NCI-H1092 (cell line): ENCODE measurements at places on chromosomes 5 and 9.

DNA sequence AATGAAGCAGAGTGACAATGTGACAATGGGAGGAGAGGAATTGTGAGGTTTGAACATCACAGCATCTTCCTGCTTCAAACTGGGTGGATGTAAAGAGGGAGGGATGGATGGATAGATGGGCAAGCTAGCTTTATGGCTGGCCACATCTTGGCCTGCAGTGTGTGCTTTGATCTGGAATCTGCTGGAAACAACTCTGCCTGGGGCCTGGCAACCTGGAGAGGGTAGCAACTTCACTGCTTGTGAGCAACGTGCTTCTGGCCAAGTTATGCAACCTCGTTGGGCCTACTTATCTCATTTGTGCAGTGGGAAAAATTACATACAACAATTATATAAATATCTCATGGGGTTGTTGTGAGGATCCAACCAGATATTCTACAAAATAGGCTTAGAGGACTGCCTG is 5.3 kb downstream of the IL9 start:
- DNase-seq, result no peak

DNA sequence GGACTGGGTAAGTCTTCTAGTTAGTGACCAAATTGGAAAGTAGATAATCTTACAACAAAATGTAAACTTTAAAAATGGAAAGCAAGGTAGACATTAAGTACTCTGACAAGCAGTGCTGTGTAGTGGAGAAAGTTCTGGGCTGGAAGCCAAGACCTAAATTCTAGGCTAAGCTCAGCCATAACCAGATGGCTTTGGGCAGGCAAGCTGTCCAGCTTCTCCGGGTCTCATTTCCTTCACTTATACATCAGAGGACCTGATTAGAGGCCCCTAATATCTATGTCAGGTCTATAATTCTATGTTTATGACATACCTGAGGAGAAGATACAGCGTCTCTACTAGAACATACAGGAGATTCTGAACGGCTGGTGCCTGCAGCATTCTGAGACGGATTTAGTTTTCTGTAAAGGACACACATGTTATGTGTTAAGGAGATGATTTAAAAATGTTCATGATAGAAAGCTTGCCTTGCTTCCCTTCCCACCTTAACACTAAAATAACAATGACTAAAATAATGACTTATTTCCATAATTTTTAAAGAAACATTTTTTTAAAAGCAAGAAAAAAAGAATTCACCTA is 61.2 kb downstream of the ELL2 start:
- DNase-seq, result peak; percentile 22

- no peak for DNase-seq
Observed at GRCh38 chr9:97848480-97849237, 4.4 kb upstream of the FOXE1 start.

- DNase-seq, result no peak
Observed at GRCh38 chr9:128877852-128878251, 3.9 kb downstream of the KYAT1 start.

DNA sequence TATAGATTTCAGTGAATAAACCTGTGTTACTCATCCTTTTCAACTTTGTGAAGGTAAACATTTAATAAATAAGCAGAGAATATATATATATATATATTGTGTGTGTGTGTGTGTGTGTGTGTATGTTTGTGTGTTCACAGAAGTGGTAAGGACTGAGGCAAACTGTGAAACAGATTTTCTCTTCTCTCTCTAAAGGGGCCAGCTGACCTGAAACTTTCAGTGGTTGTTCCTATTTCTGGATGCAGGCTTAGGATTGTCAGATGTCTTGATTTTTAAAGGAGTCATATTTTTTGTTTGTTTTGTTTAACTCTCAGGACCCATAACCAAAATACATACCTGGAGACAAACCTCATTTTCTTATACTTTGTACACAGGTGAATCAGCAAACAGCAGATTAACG is 714.9 kb upstream of the MEF2C start:
- no peak for DNase-seq

DNA sequence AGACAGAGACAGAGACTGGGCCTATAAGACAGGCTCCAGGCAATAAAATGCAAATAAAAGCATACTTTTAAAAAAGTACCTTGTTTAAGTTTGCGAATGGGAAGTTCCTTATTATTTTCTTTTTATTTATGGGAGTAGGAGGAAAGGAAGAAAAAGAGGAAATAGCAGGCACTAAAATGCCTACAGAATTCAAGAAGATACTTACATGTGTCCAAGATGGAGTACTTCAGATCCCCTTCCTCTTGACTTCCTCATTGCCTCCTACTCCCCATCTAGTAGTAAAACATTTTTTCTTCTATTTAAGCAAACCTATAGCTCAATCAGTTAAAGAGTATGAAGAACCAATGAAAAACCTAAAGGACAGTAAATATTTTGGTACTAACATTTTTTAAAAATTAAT is 24.8 kb downstream of the GKAP1 start:
- no peak for DNase-seq

GRCh38 chr9:21210311-21210710 is 3.4 kb upstream of the IFNA10 start:
- no peak for DNase-seq

- DNase-seq, result no peak
Observed at GRCh38 chr5:137336565-137337120, 162.5 kb downstream of the SPOCK1 start.

GRCh38 chr9:107486674-107487520 is 2.7 kb downstream of the KLF4 start:
- no peak for DNase-seq
